Muscle of leg (tissue), 16 donors: ENCODE measurements at places on chromosomes 1 and 21. TPM values are rescaled to one million over a fixed set of nuclear protein-coding genes. Genes with fewer than 3 reads are reported as not detected.

Gene HES3
- not detected for total RNA-seq

DNA sequence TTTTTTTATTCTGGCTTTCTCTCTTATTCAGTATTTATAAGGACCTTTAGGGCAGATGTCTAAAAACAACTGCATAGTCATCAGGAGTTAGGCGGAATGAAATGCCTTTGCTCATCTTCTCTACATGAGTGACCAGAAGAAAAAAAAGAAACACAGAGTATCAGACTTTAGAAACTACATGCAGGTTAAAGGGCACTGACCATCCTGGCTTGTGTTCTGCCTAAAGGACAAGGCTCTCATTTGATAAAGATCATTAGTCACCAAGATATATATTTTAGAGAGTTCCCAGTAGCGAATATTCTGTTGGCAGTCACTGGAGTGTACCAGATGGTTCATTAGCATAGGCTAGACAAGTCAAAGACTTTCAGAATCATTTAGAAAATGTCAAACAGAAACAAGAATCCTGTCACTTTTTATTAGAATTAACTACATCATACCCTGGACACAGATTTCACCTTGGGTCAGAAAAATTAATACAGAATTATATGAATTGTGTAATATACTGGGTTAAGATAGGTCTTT, 145.6 kb downstream of the NR5A2 start:
- H3K27ac ChIP-seq, result no peak overlapping the region
- no peaks in the 10 kb centered on the region for H3K36me3 ChIP-seq
- no peaks in the 10 kb centered on the region for H3K27me3 ChIP-seq
- H3K4me3 ChIP-seq, result no peak overlapping the region
- DNase-seq, result no peak

- H3K27me3 ChIP-seq, result peaks cover 5% of the 10 kb centered on the region
- no peak for DNase-seq
- no peaks in the 10 kb centered on the region for H3K36me3 ChIP-seq
- no peak overlapping the region for H3K27ac ChIP-seq
These were observed 310.9 kb downstream of the MATN1 start for GRCh38 chr1:30412241-30413110.

DNA sequence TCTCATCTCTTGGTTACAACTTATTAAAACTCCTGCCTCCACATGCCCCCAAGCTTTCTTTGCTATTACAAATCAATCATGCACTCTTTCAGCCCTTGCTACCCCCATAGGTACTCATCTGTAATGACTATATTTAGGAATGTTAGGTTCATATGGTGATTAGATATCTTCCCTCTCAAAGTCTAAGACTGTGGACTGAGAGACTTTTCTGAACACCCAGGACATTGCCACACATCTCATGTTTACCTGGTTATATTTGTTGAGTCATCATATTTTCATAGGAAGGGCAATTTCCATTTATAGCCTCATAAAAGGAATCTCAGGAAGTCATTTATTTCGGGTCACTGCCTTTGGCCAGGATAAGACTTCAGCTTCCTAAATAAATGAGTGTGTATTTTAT, 81.5 kb upstream of the LPGAT1 start:
- DNase-seq, result no peak
- no peak overlapping the region for H3K4me3 ChIP-seq
- H3K4me1 ChIP-seq, result no peaks in the 10 kb centered on the region
- no peaks in the 10 kb centered on the region for H3K27me3 ChIP-seq

GRCh38 chr1:109826446-109826845, 62.7 kb upstream of the EPS8L3 start:
- no peak for DNase-seq
- H3K27ac ChIP-seq, result no peak overlapping the region
- no peaks in the 10 kb centered on the region for H3K36me3 ChIP-seq

DNA sequence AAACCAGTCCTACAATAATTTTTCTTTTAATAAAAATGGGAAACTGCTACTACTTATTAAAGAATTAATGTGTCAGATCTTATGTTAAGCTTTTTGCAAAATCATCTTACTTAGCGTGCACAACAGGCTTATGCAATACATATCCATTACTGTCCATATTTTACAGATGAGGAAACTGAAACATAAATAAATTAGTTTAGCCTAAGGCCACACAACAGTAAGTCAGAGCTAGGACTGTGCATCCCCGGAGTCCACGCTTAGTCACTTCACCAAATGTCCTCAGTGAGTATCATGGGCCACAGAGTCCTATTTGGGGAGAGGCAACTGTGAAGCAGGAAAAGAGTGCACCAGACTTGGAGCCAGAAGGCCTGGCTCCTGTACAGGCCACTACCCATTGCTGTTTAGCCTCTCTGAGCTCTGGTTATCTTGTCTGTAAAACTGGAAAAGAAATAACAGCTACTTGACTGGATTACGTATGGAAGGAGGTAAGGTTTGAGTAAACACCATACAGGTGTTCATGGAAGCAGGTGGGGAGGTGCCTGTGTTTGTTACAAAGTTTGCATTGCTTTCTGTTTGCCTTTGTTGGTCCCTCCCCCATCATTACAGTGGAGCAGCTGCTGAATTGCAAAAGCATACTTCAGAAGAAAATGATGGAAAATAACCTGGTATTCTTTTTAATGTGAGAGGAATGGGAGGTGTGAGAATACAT, 192.8 kb downstream of the FCRL5 start:
- H3K4me1 ChIP-seq, result no peaks in the 10 kb centered on the region
- H3K4me3 ChIP-seq, result no peak overlapping the region
- no peak overlapping the region for H3K27ac ChIP-seq
- H3K36me3 ChIP-seq, result no peaks in the 10 kb centered on the region
